ENCODE measurements at places on chromosomes 5 and 9.

GRCh38 chr5:98913911-98914310 is 14.9 kb downstream of the CHD1 start:
- no peak for DNase-seq

DNA sequence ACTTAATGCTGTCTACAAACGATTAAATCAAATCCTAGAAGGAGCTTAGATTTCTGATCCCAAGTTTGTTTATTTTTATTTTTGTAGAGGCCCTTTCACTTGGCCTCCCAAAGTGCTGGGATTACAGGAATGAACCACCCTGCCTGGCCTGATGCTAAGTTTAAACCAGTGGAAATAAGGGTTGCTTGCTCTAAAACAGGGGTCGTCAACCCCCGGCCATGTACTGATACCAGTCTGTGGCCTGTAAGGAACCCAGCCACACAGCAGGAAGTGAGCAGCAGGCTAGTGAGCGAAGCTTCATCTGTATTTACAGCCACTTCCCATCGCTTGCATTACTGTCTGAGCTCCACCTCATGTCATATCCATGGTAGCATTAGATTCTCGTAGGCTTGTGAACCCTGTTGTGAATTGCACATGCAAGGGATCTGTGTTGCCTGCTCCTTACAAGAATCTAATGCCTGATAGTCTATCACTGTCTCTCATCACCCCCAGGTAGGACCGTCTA is 11.4 kb downstream of the TTC1 start:
- DNase-seq: no peak

GRCh38 chr9:16775330-16775729 is 95.1 kb downstream of the BNC2 start:
- no peak for DNase-seq

GRCh38 chr5:80031109-80031508 is 4.0 kb upstream of the THBS4 start:
- no peak for DNase-seq

- no peak for DNase-seq
Observed at GRCh38 chr9:94807556-94807955, 81.1 kb downstream of the AOPEP start.

DNA sequence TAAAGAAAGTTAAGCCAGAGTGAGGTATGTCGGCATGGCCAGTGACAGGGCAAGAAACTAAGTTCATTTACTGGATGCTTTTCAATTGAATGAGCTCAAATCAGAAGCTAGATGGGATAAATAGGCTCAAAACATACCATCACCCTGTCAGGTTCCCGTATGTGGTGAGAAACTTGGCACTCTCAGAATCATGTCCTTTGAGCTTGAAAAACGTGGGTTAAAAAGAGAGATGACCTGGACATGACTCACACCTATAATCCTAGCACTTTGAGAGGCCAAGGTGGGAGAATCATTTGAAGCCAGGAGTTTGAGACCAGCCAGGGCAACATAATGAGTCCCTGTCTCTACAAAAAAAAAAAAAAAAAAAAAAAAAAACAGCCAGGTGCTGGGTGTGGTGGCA is 121.7 kb upstream of the RGMB start:
- no peak for DNase-seq

DNA sequence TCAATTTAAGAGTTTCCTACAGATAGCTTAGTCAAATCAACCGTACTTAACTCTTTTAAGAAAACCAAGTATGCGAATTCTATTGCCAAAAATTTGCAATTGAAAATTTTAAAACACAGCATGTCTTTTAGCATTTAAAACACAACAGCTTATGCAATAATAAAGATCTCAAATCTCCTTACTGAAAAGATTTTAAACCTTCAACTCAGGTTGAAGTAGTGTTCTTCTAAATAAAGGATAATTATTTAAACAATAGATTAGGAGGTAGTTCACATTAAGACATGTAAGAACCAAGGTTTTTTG is 5.5 kb downstream of the NR3C1 start:
- DNase-seq: no peak

- no peak for DNase-seq
Observed at GRCh38 chr5:10607666-10608073, 43.8 kb downstream of the ANKRD33B start.
